ENCODE measurements at places on chromosomes 2 and 18.
A peak's percentile ranks its signal among the peaks of the same experiment; 100 is the strongest.

DNA sequence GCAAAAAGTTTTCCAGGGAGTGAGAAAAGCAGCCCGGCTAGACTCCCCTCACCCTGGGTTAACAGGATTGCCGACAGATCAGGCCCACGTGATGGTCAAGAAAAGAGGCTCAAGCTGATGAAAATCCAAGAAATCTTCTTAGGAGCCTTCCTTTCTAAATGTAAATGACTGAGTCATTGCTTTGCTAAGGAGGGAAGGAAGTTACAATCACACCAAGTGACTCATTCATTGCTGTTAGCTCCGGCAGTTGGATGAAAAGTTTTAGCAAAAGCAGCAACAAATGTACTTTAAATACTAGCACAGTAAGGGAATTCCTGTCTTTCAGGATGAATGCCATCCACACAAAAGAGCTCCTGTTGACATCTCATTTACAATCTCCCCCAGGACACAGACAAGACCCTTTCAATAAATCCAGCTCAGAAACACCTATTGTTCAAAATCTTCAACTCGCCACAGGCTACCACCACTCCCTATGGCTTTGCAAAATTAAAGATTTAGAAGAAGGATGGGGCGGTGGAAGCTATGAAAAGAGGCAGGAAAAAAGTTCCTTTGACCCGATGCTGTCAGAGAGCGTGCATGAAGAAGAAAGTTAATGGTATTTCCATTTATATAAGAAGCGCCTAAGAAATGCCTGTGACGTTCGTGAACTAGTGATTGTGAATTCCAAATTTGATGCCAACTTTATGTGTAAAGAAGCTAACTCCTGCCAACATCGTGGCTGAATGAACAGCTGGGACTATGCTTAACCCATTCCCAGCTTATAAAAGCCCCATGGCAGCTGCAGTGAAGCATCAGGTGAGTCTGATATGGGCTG, 153.7 kb downstream of the TGIF1 start:
- DNase-seq = peak; percentile 94

DNA sequence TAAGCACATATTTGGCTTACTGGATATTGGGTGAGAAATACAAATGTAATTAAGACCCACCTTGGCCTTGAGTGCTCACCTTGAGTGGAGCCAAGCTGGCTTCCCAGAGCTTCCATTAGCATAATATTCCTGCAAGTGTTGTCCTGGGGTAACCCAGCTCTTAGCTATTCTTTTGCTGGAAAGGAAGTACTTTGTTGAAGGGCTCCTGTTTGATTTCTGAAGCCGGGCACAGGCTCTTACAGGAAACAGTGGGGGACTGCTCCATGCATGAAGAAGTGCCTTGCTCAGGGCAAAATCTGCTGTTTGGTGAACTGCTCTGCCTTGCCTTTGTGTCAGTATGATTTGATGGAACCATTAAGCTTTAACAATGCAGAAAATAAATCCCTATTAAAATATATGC, 325.4 kb downstream of the SMAD2 start:
- no peak for DNase-seq

GRCh38 chr2:29187926-29188325, 72.7 kb downstream of the CLIP4 start:
- no peak for DNase-seq

- DNase-seq = peak; percentile 53
Observed at GRCh38 chr18:8389391-8390340, 219.6 kb upstream of the RAB12 start.

GRCh38 chr18:69127873-69128500, 272.7 kb upstream of the DOK6 start:
- no peak for DNase-seq

DNA sequence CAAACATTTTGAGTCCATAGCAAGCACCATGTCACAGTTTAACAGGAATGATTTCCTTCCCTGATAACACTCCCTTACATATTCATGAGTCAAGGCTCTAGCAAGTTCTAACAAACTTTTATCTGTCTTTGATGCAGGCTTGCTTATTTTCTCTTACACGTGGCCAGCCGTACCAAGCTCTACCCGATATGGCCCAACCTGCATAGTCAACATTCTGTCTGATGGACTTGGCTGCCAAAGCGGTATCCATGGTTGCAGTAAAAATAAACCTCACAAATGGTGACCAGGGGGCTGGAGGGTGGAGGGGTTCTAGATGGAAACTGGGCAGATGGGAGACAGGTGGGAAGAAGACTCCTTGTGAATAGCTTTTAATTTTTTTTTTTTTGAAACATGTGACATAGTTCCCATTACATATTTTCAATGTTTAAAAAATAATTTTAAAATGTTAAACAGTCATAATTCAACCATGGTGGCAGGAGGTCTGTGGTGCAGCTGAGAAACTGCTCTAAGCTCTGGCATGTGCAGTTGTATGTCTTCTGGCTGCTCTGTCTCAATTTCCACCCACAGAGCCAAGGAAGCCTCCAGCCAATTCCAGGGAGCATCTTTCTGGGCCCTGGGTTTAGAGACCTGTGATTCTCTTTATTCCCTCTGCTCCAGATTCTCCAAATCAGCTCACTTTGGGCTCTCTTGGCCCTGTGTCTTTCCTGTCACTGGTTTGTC, 20.7 kb upstream of the CXCR1 start:
- DNase-seq = no peak

DNA sequence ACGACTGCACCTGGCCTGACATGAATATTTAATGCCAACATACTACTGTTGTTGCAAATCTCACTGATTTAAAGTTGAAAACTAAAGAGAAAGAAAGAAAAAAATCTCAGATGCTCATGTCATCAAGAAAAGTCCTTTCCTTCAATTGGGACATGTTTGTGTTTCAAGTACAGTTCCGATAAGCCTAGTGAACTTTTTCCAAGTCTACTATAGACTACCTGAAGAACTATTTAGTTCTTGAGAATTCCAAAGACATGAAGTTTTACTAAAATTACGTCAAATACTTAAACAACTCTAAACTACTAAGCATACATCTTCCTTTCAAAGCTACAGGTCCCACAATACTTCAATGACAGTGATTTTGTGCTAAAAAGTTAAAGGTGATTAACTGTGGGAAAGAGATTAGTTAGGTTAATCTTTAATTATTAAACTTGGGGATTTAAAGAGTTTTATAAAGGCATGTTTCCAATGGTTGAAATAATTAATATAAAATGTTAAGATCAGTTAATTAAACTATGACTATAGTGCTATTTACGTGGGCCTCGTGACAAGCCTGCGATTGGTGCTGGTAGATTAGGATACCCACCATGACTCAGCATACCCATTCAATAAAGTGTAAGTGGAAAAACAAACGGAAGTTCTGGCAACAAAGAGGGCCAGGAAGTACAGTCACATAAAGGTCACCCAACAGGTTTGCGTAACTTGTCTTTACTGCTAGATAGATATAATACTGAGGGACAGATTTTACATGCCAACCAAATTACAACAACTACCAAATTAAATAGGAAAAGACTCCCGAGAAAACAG, 55.5 kb downstream of the SEPTIN10 start:
- DNase-seq = peak; percentile 68

All from HCT116 (cell line).